Stimulated activated CD4-positive, alpha-beta T cell treated with anti-CD3 and anti-CD28 coated beads, Interleukin-4, amount 100 ng/mL, for 48 hours (primary cell): ENCODE measurements at places on chromosomes 1 and 21.

- peak; percentile 26 for DNase-seq
These were observed 664 bp downstream of the FAM89A start for GRCh38 chr1:231039161-231040018.

GRCh38 chr1:156248323-156248683 lies 447 bp upstream of the PAQR6 start:
- no peak for DNase-seq

GRCh38 chr1:184002071-184002470 lies 35.5 kb downstream of the COLGALT2 start:
- no peak for DNase-seq

DNA sequence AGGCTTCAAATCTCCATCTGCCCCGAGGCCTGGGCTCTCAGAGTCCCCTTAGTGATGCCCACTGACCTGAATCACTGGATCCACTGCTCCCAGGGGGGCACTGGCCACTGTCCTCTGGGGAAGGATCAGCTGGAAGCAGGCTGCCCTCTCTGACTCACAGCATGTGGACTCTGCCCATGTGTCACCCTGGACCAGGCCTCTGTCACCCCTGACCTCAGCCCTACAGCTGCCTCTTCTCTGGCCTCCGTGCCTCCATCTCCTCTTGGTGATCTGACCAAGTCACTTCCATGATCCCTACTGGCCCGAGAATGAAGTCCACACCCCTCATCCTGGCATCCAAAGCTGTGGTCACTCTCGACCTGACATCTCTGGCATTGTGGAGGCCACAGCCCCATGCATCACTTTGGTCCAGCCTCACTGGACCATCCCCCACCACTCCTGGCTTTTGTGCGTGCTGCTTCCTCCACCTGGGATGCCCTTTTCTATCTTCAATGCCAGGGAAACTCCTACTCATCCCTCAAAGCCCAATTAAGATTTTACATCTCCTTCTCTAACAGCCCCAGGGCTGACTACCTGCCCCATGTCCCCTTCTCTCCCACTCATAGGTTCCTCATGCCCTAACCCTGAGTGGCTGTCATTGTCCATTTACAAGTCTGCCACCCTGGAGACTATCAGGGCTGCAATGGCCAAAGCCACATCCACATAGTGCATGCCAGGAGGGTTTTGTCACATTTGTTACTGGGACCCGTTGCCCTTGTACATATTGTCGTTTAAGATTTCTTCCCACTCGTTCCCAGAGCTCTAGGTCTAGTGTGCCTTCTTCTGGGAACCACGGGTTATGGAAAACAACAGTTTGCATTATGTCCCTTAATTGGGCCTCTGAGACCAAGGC lies 685.0 kb downstream of the MATN1 start:
- DNase-seq, result no peak

DNA sequence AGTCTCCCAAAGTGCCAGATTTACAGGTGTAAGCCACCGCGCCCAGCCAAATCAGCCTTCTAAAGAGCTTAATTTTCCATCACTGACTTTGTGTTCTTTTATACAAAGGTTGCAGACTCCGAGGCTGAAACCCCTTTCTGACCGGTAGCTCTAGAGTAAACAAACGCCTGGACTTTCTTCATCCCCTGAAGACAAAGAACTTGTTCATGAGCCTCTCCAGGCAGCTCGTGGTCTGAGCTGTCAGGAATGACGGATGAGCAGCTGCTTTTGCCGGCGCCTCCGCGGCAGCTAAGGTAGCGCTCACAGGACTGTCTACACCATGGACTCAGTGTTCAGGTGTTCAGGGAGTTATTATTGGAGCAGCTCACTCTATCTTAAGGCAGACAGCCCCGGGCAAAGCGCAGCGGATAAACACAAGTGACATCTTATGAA lies 128.5 kb upstream of the ERRFI1 start:
- DNase-seq, result no peak

GRCh38 chr1:218392780-218393179 lies 47.6 kb downstream of the TGFB2 start:
- no peak for DNase-seq

GRCh38 chr21:15732290-15732995 lies 2.7 kb downstream of the USP25 start:
- DNase-seq, result no peak

DNA sequence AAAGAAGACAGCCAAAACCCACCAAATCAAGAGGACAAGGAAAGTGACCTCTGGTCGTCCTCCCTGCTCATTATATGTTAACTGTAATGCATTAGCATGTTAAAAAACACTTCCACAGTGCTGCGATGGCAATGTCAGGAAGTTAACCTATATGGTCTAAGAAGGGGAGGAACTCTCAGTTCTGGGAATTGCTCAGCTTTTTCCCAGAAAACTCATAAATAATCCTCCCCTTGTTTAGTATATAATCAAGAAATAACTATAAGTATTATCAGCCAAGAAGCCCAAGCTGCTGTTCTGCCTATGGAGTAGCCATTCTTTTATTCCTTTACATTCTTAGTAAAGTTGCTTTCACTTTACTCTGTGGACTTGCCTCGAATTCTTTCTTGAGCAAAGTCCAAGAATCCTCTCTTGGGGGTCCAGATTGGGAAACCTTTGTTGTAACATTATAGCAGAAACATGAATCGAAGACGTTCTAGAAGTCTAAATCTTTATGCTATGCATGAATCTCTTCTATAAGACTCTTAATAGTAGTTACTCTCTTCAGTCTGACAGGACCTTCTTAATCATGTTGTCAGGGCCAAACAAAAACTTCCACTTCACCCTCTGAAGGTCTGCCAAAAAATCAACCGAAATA lies 110.0 kb upstream of the VANGL1 start:
- no peak for DNase-seq

DNA sequence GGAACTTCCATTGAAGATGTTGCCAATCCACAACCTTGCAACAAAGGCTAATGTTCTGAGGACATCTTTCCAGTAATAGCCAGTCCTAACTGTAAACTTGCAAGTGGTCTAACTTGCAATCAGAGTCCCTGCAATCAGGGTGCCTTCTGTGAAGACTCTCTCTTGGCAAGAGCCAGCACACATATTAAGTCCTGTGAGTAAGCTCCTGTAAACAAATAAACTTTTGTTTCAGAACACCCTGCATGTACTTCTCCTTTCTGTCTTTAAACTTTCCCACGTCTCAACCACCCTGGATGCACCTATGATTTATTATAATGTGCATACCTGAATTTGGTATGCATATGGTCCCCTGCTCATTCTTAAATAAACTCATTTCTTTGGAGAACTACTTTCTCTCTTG lies 9.1 kb downstream of the GBP7 start:
- no peak for DNase-seq

- no peak for DNase-seq
These were observed 34.5 kb upstream of the USP25 start for GRCh38 chr21:15695241-15695640.

DNA sequence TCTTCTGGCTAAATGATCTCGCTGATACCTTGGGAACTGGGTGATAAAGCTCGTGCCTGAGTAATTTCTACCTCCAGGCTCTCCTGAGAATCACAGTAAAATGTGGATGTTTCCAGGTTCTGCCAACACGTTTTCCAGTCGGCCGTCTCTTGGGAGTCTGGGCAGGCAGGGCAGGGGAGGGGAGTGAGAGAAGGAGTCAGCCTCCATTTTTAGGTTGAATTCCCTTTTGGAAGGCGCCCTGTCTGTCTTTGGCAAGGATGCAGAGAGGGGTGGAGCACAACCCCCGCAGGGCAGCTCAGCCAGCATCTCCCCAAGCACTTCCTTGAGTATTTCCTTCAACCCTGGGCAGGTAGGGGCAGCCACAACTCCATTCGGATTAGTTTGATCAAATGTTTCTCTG lies 15.5 kb upstream of the ACTRT2 start:
- DNase-seq, result no peak

DNA sequence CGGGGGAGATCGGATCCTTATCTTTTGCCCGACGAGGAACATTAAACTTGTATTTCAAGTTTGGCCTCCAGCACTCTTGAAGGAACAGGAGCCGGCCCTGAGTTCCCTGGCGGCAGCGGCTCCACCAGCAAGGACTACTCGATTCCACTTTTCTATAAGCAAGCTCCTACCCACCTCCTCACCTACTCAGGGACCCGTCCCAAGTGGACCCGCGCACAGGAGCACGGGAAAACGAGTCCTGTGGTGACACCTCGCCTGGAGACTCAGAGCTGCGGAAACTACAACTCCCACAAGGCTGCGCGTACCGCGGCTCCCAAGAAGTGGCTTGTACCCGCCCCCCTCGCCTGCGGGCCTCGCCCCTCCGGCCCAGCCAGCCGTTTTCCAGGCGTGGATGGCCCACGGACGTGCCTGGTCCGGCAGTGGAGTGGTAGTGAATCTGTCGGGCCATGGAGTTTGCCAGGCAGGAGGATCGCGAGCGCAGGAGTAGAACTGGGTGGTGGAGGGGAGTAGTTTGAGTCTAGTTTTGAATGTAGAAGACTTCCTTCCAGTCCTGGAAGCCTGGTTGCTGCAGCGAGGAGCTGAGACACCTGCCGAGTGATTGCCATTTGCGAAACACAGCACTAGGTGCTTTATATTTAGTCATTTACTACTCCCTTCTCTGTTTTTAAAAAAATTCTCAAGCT lies at the start of gene ACP6:
ACP6 (minus strand) TSS at position 206 of the 683 bp plus-strand sequence. CDS start 476 bp downstream, outside the sequence.
- peak; percentile 77 for DNase-seq

DNA sequence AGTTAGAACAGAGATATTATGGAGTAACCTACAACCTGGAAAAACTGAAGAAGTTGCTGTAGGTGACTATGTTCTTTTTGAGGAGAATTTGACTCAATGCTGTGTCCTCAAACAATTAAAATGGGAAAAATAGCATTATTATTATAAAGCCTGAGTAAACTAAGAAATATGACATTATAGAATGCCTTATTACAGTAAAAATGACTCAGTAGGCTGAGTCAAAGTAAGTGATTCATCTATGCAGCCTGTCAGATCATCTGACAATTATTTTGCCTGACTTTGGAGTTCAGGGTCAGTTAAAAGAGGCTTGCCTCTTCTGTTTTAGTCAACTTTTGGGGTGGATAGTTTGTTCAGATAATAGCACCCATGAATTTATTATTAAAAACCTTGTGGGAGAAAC lies 150.8 kb upstream of the PTGFR start:
- no peak for DNase-seq

DNA sequence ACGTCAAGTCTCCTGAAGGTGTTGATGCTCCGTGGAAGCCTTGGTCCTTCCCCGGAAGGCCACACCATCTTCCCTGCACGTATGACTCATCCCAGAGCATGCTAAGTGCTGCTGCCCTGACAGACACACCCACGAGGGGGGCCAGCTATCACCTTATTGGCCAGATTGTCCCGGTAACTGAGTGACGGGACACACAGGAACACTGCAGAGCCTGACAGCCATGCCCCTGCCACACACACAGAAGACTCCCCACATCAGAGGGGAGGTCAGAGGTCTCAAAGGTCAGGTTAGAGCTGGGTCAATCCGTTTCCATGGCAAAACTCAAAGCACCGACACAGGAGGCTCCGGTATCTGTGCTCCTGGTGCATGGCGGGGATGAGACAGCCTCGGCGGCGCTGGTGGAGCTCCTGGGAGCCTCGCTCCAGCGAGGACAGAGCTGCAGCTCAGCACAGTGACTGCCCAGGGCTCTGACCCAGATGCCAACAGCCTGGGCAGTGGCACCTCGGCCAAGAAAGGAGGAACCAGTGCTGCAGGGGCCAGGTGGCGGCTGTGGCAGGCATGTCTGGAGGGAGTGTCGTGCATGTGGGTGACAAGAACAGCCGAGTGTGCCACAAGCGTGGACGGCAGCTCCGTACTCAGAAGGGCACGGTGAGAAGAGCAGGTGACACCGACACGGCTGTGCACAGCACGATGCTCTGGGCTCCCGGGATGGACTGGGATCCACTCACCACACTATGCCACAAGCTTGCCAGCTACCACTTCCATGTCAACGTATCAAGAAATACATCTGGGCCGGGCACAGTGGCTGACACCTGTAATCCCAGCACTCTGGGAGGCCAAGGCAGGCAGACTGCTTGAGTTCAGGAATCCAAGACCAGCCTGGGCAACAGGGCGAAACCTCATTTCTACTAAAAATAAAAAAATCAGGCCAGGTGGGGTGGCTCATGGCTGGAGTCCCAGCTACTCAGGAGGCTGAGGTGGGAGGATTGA lies 14.8 kb upstream of the TMEM240 start:
- no peak for DNase-seq

DNA sequence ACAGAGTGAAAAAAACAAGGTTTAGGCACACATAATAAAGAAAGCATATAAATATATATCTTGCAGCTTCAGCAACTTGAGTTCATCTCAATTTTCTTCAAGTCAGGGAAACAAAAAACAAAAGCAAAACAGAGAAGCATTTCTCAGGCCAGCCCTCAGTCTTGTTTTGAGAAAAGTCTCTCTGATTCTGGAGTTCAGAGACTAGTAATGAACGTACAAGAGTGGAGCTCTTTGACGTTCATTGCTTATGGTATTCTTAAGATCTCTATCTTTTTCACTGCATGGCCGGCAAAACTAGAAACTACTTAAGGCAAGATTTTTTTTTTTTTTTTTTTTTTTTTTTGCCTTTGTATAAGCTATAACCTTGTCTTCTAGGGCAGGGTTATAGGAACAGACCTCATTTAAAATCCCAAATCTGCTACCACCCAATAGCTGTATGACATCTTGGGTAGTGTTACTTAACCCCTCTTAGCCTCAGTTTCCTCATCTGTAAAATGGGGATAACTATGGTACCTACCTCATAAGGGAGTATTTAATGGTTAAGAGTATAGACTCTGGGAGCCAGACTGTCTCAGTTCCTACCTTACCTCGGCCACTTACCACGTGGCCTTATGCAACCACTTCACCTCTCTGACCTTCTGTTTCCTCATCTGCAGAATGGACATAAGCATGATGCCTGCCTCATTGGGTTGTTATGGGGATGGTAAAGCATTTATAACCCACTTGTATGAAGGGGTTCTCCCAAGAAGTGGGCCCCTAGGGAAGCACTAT lies 33.6 kb downstream of the LMO4 start:
- DNase-seq, result no peak
